Left ventricle myocardium inferior (tissue), 1 donor: ENCODE measurements at places on chromosomes 4 and X. TPM values are rescaled to one million over a fixed set of nuclear protein-coding genes. Genes with fewer than 3 reads are reported as not detected.

GRCh38 chrX:99782516-99783040, 627.5 kb downstream of the PCDH19 start:
- H3K27me3 ChIP-seq = no peaks in the 10 kb centered on the region
- H3K4me3 ChIP-seq = no peak overlapping the region
- no peak for DNase-seq

DNA sequence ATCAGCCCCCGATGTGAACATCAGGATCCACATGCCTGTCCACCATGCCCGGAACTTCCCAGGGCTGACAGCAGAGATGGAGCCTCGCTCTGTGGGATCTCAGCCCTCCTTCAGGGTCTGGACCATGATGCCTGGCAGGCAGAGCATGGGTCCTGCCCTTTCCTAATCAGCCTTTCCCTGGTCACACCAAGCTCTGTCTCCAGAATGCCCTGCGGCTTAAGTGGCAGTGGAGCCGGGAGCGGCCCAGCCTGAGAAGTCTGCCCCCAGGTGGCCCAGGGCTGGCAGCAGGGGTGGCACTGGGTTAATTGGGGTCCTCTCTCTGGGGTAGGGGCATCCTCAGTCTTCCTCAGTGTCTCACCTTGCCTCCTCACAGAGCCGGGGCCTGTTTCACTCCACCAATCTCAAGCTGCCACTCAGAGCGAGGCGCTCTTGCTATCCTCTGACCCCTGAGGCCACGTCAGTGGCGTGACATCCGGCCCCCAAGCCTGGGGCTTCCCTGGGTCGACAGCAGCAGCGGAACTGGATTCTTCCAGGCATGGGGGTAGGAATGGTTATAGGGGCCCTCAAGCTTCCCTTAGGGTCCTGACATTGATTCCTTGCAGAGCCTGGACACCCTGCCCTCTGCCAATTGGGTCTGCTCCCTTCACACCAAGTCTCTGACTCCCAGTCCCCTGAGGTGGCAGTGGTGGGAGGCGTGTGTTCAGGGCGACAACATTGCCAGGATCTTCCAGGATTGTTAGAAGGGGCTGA, 20.8 kb upstream of the TMEM185A start:
- H3K36me3 ChIP-seq = no peaks in the 10 kb centered on the region
- no peaks in the 10 kb centered on the region for H3K27me3 ChIP-seq
- DNase-seq = no peak
- H3K4me1 ChIP-seq = no peaks in the 10 kb centered on the region
- no peak overlapping the region for H3K27ac ChIP-seq
- H3K4me3 ChIP-seq = no peak overlapping the region

- no peaks in the 10 kb centered on the region for H3K4me1 ChIP-seq
- H3K36me3 ChIP-seq = no peaks in the 10 kb centered on the region
- H3K4me3 ChIP-seq = no peak overlapping the region
These were observed 94.5 kb upstream of the EOLA2 start for GRCh38 chrX:150032742-150033141.

- H3K4me3 ChIP-seq = no peak overlapping the region
- H3K4me1 ChIP-seq = peaks cover 10% of the 10 kb centered on the region
- H3K27ac ChIP-seq = no peak overlapping the region
These were observed 30.6 kb downstream of the LONRF3 start for GRCh38 chrX:119004920-119005524.

- H3K4me1 ChIP-seq = no peaks in the 10 kb centered on the region
- no peak overlapping the region for H3K4me3 ChIP-seq
- H3K36me3 ChIP-seq = no peaks in the 10 kb centered on the region
- no peak for DNase-seq
- no peak overlapping the region for H3K27ac ChIP-seq
- no peaks in the 10 kb centered on the region for H3K27me3 ChIP-seq
These were observed 50.0 kb downstream of the COMMD8 start for GRCh38 chr4:47413521-47413920.

DNA sequence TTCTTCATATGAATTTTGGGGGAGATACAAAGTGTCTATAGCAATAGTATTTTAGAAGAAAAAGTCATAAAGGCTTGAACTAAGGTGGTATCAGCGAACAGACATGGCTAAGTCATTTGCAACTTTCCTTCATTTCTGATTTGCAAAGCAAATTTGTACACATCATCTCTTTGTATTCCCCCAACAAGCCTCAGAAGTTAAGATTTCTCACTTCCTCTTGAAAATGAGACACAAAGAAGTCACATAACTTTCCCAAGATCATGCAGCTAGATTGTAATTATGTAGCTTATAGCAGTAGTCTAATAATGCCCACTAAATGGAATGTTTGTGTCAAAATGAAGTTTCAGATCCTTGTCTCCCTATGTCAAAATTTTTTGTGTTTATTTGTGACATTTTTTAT, 709.8 kb upstream of the HS3ST1 start:
- no peak overlapping the region for H3K4me3 ChIP-seq
- H3K4me1 ChIP-seq = no peaks in the 10 kb centered on the region
- no peaks in the 10 kb centered on the region for H3K27me3 ChIP-seq
- H3K36me3 ChIP-seq = no peaks in the 10 kb centered on the region
- no peak for DNase-seq
- H3K27ac ChIP-seq = no peak overlapping the region

DNA sequence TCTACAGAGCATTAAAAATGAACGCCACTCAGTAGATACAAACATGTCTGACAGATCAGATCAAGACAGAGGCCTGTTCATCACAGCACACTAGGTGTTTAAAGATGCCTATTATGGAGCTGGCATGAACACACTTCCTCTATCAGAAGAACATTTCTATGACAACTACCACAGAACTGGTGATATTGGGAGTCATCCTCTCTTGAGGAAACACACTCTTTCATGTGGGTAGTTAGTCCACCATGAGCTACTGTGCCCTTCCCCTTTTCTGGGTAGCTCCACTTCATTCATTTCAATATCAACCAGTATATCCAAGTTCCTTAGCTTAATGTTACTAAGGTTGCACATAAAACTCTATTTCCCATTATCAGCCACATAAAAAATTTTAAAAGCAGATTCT, 46.7 kb downstream of the MAOB start:
- H3K4me1 ChIP-seq = peaks cover 7% of the 10 kb centered on the region
- no peak for DNase-seq
- H3K27ac ChIP-seq = no peak overlapping the region
- H3K27me3 ChIP-seq = no peaks in the 10 kb centered on the region

FAM149A gene
- 12.2 TPM for total RNA-seq

DNA sequence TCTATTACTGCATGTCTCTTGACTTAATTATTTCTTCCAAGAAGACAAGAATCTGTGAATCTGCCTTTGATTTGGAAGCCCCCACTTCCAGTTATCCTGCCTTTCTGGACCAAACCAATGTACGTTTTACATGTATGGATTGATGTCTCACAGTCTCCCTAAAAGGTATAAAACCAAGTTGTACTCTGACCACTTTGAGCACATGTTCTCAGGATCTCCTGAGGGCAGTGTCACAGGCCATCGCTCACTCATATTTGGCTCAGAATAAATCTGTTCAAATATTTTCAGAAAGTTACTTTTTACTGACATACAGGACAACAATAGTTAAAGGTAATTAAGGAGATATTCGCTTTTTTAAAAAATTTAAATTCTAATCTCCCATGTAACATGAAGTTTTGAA, 188.6 kb upstream of the CPXCR1 start:
- H3K36me3 ChIP-seq = no peaks in the 10 kb centered on the region
- H3K27ac ChIP-seq = no peak overlapping the region
- H3K4me3 ChIP-seq = no peak overlapping the region
- H3K4me1 ChIP-seq = no peaks in the 10 kb centered on the region
- no peak for DNase-seq

DNA sequence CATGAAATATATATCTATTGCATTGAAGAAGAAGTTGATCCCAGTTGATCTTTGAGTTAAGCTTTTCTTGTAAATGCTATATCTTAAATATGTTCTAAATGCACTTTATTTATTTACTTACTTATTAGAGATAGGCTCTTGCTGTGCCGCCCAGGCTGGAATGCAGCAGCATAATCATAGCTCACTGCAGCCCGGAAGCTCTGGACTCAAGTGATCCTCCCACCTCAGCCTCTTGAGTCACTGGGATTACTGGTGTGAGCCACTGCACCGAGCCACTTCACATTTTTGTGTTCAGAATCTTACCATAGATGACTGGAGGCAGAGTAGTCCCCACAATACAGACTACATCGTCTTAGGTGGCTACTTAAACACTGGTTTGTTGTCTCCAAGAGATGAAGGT, 324.3 kb upstream of the SLIT2 start:
- H3K36me3 ChIP-seq = no peaks in the 10 kb centered on the region
- no peaks in the 10 kb centered on the region for H3K27me3 ChIP-seq
- H3K27ac ChIP-seq = no peak overlapping the region
- H3K4me1 ChIP-seq = no peaks in the 10 kb centered on the region
- DNase-seq = no peak
- no peak overlapping the region for H3K4me3 ChIP-seq

MBNL3 gene
- 38.5 TPM for total RNA-seq

- H3K36me3 ChIP-seq = no peaks in the 10 kb centered on the region
- no peak overlapping the region for H3K27ac ChIP-seq
- no peak for DNase-seq
- no peaks in the 10 kb centered on the region for H3K27me3 ChIP-seq
- no peak overlapping the region for H3K4me3 ChIP-seq
These were observed 50.2 kb upstream of the GABRE start for GRCh38 chrX:152024710-152025109.

PRMT9 gene
- total RNA-seq = 5.0 TPM

DNA sequence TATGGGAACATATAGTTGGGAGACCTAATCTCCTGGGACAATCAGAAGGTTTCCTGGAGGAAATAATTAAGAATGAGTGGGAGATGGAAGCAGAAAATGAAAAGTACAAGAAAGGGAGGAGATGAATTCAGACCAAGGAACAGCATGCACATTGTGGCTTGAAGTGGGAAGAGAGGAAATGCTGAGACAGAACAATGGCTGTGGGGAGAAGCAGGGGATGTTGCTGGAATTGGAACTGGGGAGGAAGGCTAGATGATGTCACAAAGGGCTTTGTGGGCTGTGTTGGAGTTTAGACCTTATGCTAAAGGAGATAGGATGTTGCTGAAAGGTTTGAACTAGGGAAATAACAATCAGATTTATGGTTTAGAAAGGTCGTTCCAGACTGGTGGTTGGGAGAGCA, 119.5 kb upstream of the DIPK2B start:
- no peaks in the 10 kb centered on the region for H3K36me3 ChIP-seq
- no peaks in the 10 kb centered on the region for H3K4me1 ChIP-seq
- no peak overlapping the region for H3K27ac ChIP-seq
- no peak for DNase-seq
- no peak overlapping the region for H3K4me3 ChIP-seq

DNA sequence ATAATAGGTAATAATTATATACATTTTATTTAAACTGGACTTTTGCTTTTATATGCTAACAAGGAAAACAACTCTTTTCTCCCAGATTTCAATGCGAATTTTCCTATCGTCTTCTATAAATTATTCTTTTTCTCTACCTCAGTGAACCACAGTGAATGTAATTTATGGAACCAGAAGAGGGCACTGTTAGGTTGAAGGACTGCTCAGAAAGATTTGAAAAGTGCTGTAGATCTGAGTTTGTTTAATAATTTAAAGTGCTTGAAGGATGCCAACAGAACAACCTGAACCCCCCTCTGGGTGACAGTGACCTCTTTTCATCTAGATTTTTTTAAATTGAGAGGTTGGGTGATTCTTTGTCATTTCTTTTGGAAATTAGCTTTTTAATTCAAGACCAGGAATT, 54.9 kb downstream of the PHOX2B start:
- no peak overlapping the region for H3K27ac ChIP-seq
- H3K27me3 ChIP-seq = no peaks in the 10 kb centered on the region
- H3K36me3 ChIP-seq = peaks cover 73% of the 10 kb centered on the region
- H3K4me3 ChIP-seq = no peak overlapping the region

DNA sequence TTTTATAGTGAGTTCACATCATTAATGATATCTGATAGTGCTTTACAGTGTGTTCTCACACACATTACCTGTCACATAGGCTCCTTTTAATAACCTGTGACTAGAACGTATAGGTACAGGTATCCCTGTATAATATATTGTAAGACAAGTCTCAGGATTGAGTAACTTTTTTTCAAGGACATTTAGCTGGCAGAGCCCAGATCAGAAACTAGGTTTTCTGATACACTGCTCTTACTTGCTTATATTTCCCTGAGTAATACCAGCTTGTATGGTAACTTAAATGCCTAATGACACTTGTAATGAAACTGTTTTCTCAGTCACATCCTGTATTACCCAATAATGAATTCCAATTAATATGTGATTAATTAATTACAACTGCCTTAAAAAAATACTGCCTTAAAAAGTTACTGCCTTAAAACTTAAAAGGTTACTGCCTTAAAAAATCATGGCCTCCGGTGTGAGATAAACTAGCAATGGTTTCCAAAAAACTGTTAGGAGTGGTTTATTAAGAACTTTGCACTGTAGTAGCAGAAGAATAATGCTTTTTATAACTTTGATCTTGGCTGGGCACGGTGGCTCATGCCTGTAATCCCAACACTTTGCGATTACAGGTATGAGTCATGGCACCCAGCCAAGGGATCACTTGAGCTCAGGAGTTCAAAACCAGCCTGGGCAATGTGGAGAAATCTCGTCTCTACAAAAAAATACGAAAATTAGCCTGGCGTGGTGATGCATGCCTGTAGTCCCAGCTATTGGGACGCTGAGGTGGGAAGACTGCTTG, 11.9 kb downstream of the COPS4 start:
- no peaks in the 10 kb centered on the region for H3K27me3 ChIP-seq
- no peak overlapping the region for H3K27ac ChIP-seq
- no peak overlapping the region for H3K4me3 ChIP-seq
- no peak for DNase-seq

SPANXA1 gene
- not detected for total RNA-seq
